Metanephros (tissue), 2 donors: ENCODE measurements at places on chromosomes 6 and 20. TPM values are rescaled to one million over a fixed set of nuclear protein-coding genes. Genes with fewer than 3 reads are reported as not detected.

Gene CST9
- total RNA-seq: not detected

Gene TREML1
- 2.2 TPM for total RNA-seq

Gene ENPP5
- total RNA-seq: 14.6 TPM

Gene CDH26
- 6.4 TPM for total RNA-seq

Gene ARHGAP40
- 0.53 TPM for total RNA-seq

Gene TAB2
- total RNA-seq: 44.7 TPM

Gene LY6G6C
- not detected for total RNA-seq

Gene MAD2L1BP
- 20.3 TPM for total RNA-seq

Gene TBC1D22B
- total RNA-seq: 9.7 TPM

Gene ERMARD
- total RNA-seq: 28.4 TPM

Gene SLC26A8
- 0.29 TPM for total RNA-seq

Gene WFDC12
- total RNA-seq: not detected

Gene SYCP2
- total RNA-seq: 8.4 TPM

Gene COL21A1
- total RNA-seq: 91.7 TPM

Gene IP6K3
- 11.6 TPM for total RNA-seq

Gene DEFB125
- not detected for total RNA-seq

Gene SMPD2
- total RNA-seq: 12.9 TPM

Gene SNAP25
- total RNA-seq: 3.2 TPM

Gene SYNGAP1
- total RNA-seq: 14.3 TPM

Gene ZC2HC1B
- total RNA-seq: 0.93 TPM

Gene GSTA2
- total RNA-seq: not detected

Gene SNAP91
- 2.3 TPM for total RNA-seq

Gene SCGN
- 0.35 TPM for total RNA-seq

Gene TMC2
- total RNA-seq: not detected

Gene CST3
- 253 TPM for total RNA-seq

Gene CLPSL1
- total RNA-seq: not detected

Gene STAU1
- 68.2 TPM for total RNA-seq

Gene LTA
- not detected for total RNA-seq

Gene SLC25A27
- 31.8 TPM for total RNA-seq

Gene EDN3
- total RNA-seq: 6.8 TPM

Gene B3GALT4
- 7.9 TPM for total RNA-seq

Gene SLC22A23
- 16.2 TPM for total RNA-seq

Gene YTHDF1
- total RNA-seq: 29.0 TPM

Gene MYH7B
- 4.0 TPM for total RNA-seq

Gene CNKSR3
- total RNA-seq: 25.0 TPM

Gene APOBEC2
- 197 TPM for total RNA-seq

Gene IRF4
- 2.2 TPM for total RNA-seq
